ENCODE measurements at places on chromosomes 6 and 20. TPM values are rescaled to one million over a fixed set of nuclear protein-coding genes. Genes with fewer than 3 reads are reported as not detected.
A peak's percentile ranks its signal among the peaks of the same experiment; 100 is the strongest.

DNA sequence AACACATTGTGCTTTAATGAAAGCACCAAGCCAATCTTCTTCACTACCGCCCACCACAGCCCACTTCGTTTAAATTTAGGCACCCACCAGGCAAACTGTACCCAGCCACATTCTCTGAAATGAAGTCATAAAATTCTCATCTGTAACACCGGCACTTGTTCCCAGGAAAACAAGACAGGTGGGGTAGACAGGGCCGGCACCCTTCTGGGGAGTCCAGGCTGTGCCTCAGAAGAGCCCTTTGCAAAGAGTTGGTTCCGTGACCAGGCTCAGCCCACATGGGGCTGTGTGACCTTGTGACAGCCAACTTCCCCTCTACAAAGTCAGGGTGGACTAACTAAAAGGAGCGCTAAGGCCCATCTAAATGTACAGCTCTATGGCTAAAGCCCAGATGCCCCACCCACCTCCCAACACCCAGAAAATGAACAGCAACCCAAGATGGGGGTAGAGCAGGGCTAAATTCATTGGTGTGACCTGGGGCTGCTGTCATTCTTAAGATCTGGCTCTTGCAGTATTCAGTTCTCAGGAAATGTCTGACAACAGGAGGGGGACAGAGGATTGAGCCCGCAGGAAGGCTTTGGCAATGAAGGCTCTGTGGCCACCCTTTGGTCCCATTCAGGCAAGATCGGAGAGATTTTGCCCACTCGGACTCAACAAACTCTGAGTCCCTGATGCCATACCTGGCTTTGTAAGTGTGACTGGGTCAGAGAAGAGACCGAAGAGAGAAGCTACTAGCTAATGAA, 56.7 kb downstream of the TRERF1 start:
- H3K4me3 ChIP-seq, result no peak overlapping the region
- no peak for DNase-seq
- no peaks in the 10 kb centered on the region for H3K27me3 ChIP-seq
- no peaks in the 10 kb centered on the region for H3K4me1 ChIP-seq
- no peak overlapping the region for H3K27ac ChIP-seq

SLC22A2 gene
- total RNA-seq, result not detected

DNA sequence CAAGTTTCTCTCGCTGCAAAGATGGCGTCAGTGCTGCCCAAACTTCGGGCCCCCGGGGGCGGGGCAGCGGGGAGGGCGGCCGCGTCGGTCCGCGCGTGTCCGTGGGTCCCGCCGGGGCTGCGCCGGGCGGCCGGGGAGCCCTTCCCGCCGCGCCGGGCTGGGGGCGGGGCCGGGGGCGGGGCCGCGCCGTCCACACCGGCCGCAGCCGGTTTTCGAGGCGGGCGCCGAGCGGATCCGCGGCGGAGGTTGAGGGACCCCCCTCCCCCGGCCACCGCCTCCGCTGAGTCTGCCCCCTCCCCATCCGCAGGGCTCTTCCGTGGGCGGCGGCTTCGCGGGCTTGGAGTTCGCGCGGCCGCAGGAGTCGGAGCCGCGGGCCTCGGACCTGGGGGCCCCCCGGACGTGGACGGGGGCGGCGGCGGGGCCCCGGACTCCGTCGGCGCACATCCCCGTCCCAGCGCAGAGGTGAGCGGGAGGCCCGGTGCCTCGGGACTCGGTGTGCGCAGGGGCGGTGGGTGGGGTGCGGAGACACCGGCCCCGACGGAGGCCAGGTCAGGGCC, 572 bp downstream of the SLC2A4RG start:
- peak overlapping the region; percentile 57 for H3K4me3 ChIP-seq
- H3K4me1 ChIP-seq, result peaks cover 15% of the 10 kb centered on the region
- peaks cover 66% of the 10 kb centered on the region for H3K36me3 ChIP-seq
- DNase-seq, result no peak
- peak overlapping the region; percentile 45 for H3K27ac ChIP-seq

GRCh38 chr6:4564801-4565271, 211.4 kb upstream of the CDYL start:
- DNase-seq, result no peak
- H3K27me3 ChIP-seq, result no peaks in the 10 kb centered on the region
- H3K4me1 ChIP-seq, result peaks cover 11% of the 10 kb centered on the region
- H3K36me3 ChIP-seq, result no peaks in the 10 kb centered on the region

- peaks cover 27% of the 10 kb centered on the region for H3K36me3 ChIP-seq
- H3K27ac ChIP-seq, result no peak overlapping the region
Measured at GRCh38 chr20:44990957-44991356, 24.6 kb downstream of the STK4 start.

GRCh38 chr6:46909371-46909770, 12.4 kb downstream of the ADGRF5 start:
- H3K4me1 ChIP-seq, result peaks cover 1% of the 10 kb centered on the region
- DNase-seq, result no peak
- H3K27me3 ChIP-seq, result no peaks in the 10 kb centered on the region
- no peak overlapping the region for H3K4me3 ChIP-seq
- H3K36me3 ChIP-seq, result no peaks in the 10 kb centered on the region

DNA sequence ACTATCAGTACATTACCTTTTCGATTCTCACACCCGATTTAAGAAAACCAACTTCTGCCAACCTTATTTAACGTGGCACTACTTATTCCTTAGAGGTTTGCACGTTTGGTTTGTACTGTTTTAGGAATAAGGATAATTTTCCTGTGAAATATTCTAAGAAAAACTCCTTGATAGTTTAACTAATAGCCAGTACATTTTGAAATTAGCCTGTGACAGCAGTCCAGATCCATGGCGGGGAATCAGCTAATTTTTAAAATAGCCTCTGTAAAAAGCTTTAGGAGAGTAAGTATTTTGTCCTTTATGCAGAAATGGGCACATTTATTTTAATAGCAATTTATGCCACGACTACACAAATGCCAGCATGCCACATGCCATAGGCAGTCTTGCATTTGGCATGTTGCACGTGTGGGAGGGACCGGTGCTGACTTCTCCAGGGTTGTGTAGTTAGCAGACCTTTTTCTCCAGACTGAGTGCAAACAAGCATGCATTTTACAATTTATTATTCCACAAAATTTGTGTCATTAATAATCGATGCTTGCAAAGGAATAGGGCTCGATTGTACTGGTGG, 6.2 kb downstream of the FOXC1 start:
- no peak overlapping the region for H3K4me3 ChIP-seq
- H3K36me3 ChIP-seq, result peaks cover 77% of the 10 kb centered on the region
- no peak for DNase-seq
- no peaks in the 10 kb centered on the region for H3K27me3 ChIP-seq
- no peak overlapping the region for H3K27ac ChIP-seq
- peaks cover 34% of the 10 kb centered on the region for H3K4me1 ChIP-seq

- no peak for DNase-seq
- no peak overlapping the region for H3K27ac ChIP-seq
- no peaks in the 10 kb centered on the region for H3K27me3 ChIP-seq
- H3K36me3 ChIP-seq, result no peaks in the 10 kb centered on the region
- no peak overlapping the region for H3K4me3 ChIP-seq
- H3K4me1 ChIP-seq, result no peaks in the 10 kb centered on the region
Measured at GRCh38 chr20:49790077-49790798, 22.4 kb upstream of the SLC9A8 start.

DNA sequence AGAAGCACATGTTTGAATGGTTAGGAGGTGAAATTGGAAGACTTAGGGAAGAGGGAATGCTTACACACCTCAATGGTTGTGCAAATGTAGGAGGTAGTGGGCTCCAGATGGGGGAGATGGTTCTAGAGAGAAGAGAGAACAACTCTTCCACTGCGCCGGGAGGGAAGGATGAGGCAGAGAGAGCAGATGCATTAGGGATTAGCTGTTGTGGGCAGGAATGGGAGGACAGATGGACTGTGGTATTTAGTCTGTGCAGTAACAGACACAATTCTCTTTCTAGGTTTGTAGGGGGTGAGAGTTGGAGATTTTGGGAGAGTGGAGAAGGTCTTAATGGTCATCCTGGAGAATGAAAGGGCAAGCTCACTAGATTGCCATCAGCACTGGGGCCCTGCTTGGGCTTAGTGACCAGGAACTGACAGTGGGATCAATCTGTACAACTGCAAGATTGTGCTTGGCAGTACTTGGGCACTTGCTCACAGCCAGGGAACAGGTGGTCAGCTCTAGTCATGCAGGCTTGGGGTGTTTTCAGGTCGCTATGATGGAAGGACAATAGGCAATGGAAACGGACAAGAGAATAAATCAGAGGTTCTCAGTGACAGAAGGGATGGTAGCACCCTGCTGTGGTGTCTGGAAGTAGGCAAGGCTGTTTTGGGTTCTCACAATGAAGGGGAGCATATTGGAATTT, 182.0 kb upstream of the MYLIP start:
- no peaks in the 10 kb centered on the region for H3K36me3 ChIP-seq
- H3K27ac ChIP-seq, result no peak overlapping the region
- no peaks in the 10 kb centered on the region for H3K4me1 ChIP-seq
- no peaks in the 10 kb centered on the region for H3K27me3 ChIP-seq
- DNase-seq, result no peak

DNA sequence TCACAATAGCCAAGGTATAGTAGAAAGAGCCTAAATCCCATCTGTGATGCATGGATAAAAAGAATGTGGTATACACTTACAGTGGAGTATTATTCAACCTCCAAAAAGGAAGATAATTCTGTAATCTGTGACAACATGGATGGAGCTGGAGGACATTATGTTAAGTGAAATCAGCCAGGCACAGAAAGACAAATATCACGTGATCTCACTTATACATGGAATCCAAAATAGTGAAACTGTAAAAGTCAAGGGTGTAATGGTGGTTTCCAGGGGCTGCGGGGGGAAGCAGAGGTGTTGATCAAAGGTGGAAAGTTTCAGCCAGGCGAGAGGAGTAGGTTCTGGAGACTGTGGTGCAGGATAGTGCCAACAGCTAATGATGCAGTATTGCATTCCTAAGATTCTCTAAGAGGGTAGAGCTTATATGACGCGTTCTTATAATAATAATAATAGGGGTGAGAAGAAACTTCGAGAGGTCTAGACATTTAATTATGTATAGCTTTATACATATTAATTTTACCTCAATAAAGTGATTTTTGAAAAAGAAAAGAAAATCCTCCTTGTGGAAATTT, 246.1 kb downstream of the FOXA2 start:
- H3K4me1 ChIP-seq, result peaks cover 13% of the 10 kb centered on the region
- no peak overlapping the region for H3K4me3 ChIP-seq
- no peak for DNase-seq
- H3K36me3 ChIP-seq, result no peaks in the 10 kb centered on the region
- no peak overlapping the region for H3K27ac ChIP-seq

DNA sequence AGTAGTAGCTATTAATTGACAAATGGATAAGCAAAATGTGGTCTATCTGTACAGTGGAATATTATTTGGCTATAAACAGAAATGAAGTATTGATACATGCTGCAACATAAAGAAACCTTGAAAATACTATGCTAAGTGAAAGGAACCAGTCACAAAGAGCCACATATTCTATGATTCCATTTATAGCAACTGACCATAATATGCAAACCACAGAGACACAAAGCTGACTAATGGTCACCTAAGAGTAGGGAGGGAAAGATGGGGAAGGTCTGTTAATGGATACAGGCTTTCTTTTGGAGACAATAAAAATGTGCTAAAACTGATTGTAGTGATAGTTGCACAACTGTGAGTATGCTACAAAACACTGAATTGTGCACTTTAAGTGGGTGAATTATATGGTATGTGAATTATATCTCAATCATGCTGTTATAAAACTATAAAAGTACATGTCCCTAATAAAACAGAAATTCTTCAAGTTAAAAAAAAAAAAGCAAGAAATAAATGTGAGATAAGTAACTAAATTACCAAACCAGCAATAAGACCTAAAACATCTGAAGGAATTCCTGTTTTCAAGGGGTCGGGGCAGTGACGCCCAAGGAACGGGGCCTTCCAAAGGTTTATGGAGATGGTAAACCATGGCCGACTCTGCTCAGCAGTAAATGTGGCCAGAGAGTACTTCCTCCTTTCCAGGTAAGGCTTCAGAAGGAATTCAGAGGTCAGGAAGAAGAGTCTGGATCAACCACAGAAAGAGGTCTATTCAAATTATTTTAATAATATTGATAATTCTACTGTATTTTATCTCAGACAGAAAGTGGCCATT, 75.4 kb downstream of the ARHGAP18 start:
- H3K27me3 ChIP-seq, result no peaks in the 10 kb centered on the region
- H3K4me1 ChIP-seq, result peaks cover 22% of the 10 kb centered on the region
- H3K36me3 ChIP-seq, result peaks cover 26% of the 10 kb centered on the region
- H3K27ac ChIP-seq, result no peak overlapping the region
- DNase-seq, result no peak
- H3K4me3 ChIP-seq, result no peak overlapping the region

CHRNA4 gene
- not detected for total RNA-seq

GRCh38 chr20:58573986-58574385, 58.8 kb upstream of the APCDD1L start:
- no peak overlapping the region for H3K27ac ChIP-seq
- no peaks in the 10 kb centered on the region for H3K36me3 ChIP-seq
- H3K27me3 ChIP-seq, result no peaks in the 10 kb centered on the region
- H3K4me1 ChIP-seq, result peaks cover 41% of the 10 kb centered on the region
- no peak overlapping the region for H3K4me3 ChIP-seq
- DNase-seq, result no peak

GRCh38 chr6:20400456-20401204, 1.0 kb upstream of the E2F3 start:
- H3K27ac ChIP-seq, result peak overlapping the region; percentile 1
- H3K27me3 ChIP-seq, result no peaks in the 10 kb centered on the region
- peak overlapping the region; percentile 84 for H3K4me3 ChIP-seq
- H3K4me1 ChIP-seq, result no peaks in the 10 kb centered on the region
- peaks cover 10% of the 10 kb centered on the region for H3K36me3 ChIP-seq
- DNase-seq, result no peak

REPS1 gene
- total RNA-seq, result 27.1 TPM

DNA sequence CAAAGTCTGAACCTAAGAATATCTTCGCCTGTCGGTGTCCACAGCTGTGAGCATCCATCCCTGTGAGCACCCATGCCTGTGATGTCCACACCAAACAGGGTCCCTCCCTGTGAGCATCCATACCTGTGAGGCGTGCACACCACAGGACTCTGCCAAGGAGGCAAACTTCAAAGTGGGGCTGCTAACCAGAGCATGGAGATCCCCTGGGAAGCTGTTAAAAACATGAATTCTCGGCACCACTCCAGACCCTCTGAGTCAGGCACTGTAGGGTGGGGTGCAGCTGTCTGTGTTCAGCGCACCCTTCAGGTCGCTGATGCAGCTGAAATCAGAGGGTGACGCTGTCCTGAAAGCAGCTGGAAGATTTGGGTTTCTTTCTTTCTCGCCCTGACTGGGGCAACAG, 85.4 kb upstream of the NXT1 start:
- no peak overlapping the region for H3K27ac ChIP-seq
- no peaks in the 10 kb centered on the region for H3K36me3 ChIP-seq
- peak; percentile 56 for DNase-seq

DNA sequence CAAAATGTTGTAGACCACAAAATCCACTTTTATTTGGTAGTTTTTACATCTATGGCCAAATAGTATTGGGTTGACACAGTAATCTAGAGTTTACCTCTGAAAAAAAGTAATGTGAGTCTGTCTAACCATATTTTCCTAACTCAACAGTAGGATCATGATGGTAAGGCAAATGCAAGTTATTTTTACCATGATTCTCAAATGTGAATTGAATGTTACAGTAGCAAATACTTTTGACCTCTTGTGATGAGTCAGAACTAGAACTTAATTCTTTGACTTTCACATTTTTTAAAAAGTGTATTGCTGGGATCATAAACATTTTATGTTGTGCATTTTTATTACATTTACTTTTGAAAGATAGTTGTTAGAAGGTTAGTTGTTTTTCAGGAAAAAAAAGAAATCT, 22.0 kb downstream of the RNF146 start:
- DNase-seq, result no peak
- H3K4me3 ChIP-seq, result no peak overlapping the region
- H3K4me1 ChIP-seq, result 0 out of 2 replicates have a peak, but pooled peaks cover 3% of the 10 kb centered on the region
- H3K27me3 ChIP-seq, result no peaks in the 10 kb centered on the region
